Cardiac fibroblast (primary cell): ENCODE measurements at places on chromosomes 3 and 15.
A peak's percentile ranks its signal among the peaks of the same experiment; 100 is the strongest.

DNA sequence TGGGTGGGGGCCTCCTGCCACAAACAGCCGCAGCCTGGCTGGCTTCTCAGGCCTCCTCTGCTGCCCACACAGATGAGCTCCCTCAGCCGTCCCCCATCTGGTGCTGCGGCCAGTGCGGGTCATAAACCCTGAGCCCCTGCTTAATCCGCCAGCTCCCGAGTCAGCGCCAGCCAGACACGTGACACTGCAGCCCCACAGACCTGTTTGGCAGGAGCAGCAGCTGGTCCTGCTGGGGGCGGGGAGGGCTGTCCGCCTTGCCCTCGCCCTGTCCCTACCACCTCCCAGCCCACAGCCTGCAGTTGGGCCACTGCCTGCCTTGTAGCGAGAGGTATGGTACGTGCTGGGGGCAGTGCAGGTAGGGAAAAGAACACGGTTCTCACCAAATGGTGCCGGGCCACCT lies 86.2 kb downstream of the IQSEC1 start:
- DNase-seq = no peak

GRCh38 chr15:25712192-25712960 lies 150.8 kb downstream of the ATP10A start:
- no peak for DNase-seq

GRCh38 chr15:28991236-28992171 lies 105.7 kb downstream of the APBA2 start:
- DNase-seq = no peak

DNA sequence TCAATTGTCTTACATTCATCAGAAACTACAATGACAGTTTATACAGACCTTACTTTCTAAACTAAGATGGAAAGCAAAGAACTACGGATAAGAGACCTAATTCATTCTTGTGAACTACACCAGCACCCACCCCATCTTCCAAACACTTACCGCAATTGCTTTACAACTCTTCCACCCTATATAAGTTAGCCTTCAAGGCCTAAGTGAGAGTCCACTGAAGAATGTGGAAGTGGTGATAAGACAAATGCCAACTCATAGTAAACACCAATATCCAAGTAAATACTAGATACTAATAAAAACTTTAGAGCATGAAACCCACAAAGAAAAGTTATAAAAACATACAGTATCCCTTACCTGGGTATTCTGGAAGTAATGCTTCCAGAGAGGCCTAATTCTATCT lies 13.6 kb downstream of the ARF4 start:
- DNase-seq = no peak

DNA sequence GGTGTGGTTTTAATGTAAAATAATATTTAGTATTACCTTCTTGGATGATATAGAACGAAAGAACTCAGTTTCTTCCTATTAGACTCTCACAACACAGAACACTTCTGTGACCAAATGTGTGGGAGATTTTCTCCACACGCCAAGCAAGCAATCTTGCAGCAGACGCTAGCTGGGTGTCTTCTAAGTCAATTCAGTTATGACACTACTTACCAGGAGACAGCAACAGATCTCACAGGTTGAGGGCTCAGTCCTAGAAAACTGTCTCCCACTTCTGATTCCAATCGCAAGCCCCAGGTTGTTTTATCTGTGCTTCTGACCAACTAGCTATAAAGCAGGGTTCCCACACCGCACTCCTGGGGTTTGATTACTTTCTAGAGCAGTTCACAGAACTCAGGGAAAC lies 41.2 kb downstream of the HERC1 start:
- no peak for DNase-seq

- DNase-seq = no peak
Observed at GRCh38 chr15:67707520-67708283, 117.6 kb upstream of the SKOR1 start.

- no peak for DNase-seq
Observed at GRCh38 chr3:135097276-135097946, 302.4 kb downstream of the EPHB1 start.

- no peak for DNase-seq
Observed at GRCh38 chr3:155549087-155549486, 195.8 kb downstream of the PLCH1 start.

GRCh38 chr3:47802734-47803479 lies at the start of gene DHX30:
TSS of gene DHX30 (plus strand) at chr3:47803138. CDS start at chr3:47810684, 7,546 bp downstream.
- DNase-seq = peak; percentile 87

GRCh38 chr15:57550640-57551039 lies 41.1 kb upstream of the MYZAP start:
- peak; percentile 18 for DNase-seq

- DNase-seq = peak; percentile 74
Observed at GRCh38 chr3:123732447-123732846, 147.6 kb upstream of the HACD2 start.

- no peak for DNase-seq
Observed at GRCh38 chr3:115999001-115999585, 375.8 kb downstream of the GAP43 start.

DNA sequence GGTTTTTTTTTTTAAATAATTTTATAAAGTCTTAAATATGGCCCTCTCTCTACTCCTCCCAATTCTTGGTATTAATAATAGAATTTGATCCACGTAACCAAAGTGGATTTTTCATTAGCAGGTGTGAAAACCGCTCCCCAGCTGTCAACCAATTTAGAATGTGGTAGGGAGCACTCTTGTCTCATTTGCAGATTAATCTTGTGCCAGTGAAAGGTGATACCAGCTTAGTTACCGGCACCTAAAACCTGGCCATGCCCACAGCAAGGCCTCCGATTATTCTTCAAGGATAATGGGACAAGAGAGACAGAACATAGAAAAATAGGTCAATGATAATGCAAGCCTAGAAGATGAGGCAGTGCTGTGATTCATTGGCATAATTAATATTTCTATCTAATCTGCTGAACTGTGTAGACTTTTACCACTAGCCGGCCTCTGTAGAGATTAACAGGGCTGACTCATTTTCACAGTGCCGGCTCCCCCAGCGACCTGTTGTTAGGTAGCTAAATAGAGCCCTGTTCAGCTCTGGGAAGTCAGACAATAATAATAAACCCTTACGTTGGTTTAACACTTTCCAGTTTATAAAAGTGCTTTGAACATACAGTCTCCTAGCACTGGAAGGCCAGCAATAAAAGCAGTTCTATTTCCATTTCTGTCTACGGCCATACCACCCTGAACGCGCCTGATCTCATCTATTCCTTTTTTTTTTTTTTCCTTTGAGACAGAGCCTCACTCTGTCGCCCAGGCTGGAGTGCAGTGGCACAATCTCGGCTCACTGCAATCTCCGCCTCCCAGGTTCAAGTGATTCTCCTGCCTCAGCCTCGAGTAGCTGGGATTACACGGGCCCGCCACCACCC lies 102.9 kb downstream of the SHQ1 start:
- no peak for DNase-seq

GRCh38 chr3:48157950-48158376 lies 30.3 kb downstream of the CDC25A start:
- DNase-seq = peak; percentile 83

DNA sequence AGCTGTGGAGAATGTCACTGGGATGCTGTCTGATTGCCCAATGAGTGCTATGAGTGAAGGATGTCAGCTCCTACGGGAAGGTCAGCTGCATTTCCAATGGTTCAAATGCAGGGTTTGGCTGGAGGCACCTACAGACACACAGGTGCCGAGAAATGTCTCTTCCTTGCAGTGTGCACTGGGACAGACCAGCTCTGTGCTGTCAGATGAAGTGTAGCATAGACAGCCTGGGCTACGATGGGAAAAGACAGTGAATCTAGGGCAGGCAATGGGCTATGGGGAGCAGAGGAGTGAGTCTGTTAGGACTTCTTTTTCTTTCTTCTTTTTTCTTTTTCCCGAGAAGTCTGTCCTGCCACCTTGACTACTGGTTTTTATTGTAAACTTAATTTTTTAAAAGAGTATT lies 223.1 kb upstream of the EOMES start:
- DNase-seq = no peak

DNA sequence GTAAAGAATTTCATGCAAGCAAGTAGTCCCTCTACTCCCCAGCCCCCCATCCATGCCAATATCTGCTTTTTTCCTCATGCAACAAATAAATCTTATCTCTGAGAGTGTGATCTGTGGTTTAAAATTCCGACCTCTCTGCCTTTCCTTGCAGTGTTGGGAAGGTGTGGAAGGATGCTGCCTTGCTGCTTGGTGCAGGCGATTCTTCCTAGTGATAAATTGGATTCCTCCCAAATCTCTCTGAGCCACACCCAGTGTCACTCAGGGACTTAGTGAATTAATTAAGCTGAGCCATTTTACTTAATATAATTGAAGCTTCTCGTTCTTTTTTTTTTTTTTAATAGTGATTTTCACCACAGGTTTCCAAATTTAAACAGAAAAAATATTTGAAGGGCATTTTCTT lies 3.4 kb downstream of the GAP43 start:
- DNase-seq = no peak

GRCh38 chr15:66251790-66252684 lies 1.5 kb downstream of the MEGF11 start:
- peak; percentile 47 for DNase-seq

DNA sequence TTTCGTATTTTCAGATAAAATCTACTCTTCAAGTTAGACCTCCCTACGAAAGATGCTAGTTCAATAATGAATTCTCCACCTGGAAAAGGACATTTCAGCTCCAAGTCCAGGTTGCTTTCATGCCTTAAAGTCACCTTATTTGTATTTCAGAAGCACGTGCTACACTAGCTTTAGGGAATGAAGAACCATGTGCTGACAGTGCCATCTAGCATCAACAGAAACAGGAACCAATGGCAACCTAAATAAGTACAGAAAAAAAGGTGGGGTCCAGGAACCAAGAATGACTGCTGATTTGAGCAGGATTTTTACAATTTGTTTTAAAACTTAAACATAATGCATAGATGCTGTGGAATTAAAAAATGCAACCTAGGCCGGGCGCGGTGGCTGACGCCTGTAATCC lies 77.6 kb upstream of the SNRPN start:
- no peak for DNase-seq

DNA sequence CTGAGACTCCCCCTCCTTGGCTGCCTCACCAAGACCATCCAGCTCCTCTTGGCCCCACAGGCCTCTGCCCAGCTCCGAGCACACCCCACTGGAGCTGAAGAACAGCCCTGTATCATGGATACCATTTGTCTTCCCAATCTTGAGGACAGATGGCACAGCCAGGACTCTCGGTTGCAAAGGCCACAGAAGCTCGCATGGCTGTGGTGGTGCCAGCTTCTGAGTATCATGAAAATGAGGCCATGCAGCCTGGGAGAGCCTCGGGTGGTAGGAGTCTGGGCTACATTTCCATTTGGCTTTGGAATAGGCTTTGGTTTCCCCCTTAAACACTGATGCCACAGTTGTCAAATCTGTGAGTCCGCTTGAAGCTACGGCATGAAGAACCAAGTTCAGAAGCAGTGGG lies 106.6 kb downstream of the SEMA5B start:
- DNase-seq = no peak

GRCh38 chr3:32420126-32421038 lies 28.7 kb downstream of the CMTM7 start:
- DNase-seq = peak; percentile 65

DNA sequence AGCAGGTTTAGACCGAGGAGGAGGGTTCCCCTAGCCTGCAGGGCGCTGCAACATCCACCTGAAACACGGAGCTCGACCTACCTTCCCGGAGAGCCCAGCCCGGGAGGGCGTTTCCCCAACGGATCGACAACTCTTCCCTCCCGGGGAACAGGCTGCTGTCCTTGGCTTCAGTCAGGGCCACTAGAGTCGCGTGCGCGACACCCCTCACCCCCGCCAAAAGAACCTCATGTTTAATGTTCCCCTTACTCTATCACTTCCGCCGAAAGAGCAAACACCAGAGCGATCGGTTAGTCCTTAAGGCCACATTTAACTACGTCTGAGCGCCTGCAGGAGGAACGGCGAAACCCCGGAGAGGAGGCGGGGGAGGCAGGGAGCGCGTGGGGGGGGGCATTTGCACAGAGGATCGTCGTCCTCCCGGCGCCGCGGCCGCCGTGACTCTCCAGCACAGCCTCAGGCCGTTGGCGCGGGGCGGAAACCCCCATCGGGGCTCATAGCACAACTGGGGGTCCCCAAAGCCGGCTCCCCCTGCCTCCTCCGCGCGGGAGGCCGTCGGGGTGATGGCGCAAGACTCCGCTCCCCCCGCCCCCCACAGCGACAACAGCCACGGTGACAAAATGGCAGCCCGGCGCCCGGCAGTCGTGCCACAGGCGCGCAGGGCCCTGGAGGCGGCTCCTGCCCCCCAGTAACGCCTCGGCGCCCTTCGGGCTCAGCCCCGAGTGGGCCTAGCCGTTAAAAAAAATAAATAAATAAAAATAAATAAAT lies 3.2 kb downstream of the ANP32A start:
- peak; percentile 67 for DNase-seq

- no peak for DNase-seq
Observed at GRCh38 chr15:45863881-45864580, 229.2 kb downstream of the SQOR start.

DNA sequence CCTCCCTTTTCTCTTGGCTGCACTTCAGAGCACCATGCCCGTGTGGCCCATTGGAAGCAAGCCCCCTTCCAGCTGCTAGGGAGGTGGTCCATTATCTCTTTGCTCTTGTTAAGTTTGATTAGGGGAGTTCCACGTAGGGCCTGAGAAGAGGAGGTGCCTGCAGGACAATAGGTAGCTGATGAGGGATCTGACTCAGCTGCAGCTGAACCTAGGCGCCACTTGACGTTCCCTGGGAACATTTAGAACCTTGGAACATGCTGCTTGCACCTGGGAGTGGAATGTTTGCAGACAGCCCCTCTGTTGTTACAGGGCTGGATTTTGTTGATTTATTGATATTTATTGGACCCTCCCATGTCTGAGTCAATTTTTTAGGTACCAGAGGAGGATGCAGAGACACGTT lies 4.7 kb downstream of the SMAD3 start:
- DNase-seq = no peak

- no peak for DNase-seq
Observed at GRCh38 chr3:133749427-133750258, 3.5 kb downstream of the TF start.

GRCh38 chr3:192467230-192468140 lies 259.9 kb downstream of the FGF12 start:
- DNase-seq = peak; percentile 65

DNA sequence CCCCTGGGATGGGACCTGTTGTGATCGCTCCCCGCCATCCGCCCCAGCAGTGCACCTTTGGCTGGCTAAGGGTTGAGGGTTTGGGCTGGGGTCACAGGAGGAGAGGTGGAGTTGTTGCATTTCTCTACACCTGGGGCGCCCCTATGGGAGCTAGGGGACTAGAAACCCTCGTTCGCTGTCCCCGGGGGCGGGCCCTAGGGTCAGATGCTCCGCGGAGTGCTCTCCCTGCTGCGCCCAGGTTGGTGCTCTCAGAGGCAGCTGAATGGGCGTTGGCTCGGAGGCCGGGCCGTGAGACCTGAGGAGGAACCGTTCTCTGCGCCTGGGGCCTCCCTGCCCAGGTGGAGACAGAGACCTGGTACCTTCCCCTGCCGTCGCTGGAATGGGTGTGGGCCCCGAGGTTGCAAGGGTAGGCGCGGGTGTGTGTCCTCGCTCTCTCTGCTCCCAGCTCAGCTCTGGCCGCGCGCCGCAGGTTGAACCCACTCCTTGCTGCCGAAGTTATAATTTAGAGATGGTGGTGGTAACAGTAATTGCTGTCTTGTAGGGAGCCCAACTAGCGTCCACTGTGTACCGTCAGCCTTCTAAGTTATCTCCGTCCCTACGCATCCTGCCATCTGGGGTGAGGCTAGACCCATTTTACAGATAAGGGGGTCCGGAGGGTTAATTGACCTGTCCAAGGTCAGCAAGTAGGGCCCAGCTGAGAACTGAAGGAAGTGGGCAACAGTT lies 965 bp downstream of the FLNB start:
- DNase-seq = no peak

- no peak for DNase-seq
Observed at GRCh38 chr3:16272588-16272987, 7.6 kb downstream of the OXNAD1 start.
